NCI-H510A (cell line): ENCODE measurements at places on chromosomes 2 and 18.

DNA sequence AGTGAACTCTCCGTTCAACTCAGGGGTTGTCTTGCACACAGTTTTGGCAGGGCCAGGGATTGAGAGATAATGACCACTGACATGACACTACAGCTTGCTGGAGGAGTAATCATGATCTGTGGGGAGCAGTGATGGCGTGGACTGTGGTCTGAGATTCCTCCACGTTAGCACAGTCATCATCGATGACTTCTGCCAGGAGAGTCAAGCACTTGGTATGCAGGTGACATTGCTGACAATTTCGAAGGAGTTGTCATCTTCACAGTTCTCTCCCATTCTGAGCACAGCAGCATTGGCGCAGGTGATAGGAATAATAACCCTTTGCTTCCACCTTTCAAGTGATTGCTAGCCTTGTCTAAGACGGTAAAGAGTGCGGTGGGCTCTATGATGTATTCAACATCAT lies 79.8 kb downstream of the SGPP2 start:
- DNase-seq: no peak

DNA sequence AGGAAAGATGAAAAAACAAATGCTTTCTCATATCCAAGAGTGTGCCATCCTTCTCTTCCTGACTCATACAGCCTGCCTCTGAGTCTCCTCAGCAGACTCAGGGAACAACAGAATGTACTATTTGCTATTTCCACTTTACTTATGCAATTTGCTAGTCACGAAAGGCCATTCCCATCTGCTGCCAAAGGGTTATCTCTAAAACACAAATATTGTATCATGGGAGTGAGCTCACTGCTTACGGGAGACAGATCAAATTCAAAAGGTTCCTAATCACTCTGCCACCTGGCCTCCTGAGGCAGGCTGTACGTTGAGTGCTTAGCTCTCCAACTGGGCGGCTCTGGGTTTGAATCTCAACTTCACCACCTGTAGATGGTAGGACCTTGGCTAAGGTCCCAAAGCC lies 92.0 kb downstream of the GAREM1 start:
- peak; percentile 13 for DNase-seq

DNA sequence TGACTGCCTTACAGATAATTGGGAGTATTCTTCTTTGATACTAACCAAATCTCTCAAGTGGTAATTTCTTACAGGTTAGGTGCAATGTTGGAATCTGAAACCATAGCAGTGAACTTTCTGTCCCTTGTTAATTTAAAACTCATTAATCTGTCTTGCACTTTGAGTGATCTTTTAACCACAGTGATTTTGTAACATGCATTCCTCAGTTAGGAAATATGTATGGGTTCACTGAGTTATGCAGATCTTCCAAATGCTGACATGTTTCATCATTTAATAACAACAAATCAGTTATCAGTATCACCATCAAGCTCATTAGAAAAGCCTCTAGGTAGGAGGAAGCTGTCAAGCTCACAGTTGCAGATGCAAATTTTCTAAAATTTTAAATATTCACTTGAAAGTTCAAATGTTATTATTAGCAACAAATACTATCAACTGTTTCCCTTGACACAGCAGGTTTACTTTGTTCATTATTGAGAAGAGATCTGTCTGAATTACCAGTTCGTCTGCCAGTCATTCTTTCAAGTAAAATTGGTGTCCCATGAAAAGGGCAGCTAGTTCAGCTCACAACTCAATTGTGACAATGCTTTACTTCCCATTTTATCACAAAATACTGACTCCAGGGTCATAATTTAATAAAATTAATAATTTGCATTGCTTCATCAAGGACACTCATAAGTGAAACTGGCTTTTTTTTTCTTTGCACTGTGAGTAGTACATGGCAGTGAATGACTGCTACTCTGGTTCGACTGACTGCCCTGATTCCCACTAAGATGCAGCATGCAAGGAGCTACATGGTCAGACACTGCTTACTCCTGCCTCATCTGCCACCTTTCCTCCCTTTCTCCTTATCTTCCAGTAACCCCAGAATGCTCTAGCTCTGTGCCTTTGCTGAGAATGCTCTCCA lies 31.6 kb downstream of the SUCLG1 start:
- no peak for DNase-seq

- DNase-seq: no peak
Observed at GRCh38 chr18:46756025-46756558, 761 bp downstream of the ST8SIA5 start.

GRCh38 chr2:70967189-70967588 lies 11.2 kb upstream of the ANKRD53 start:
- no peak for DNase-seq

- no peak for DNase-seq
Observed at GRCh38 chr2:183264890-183265535, 140.8 kb downstream of the NUP35 start.

DNA sequence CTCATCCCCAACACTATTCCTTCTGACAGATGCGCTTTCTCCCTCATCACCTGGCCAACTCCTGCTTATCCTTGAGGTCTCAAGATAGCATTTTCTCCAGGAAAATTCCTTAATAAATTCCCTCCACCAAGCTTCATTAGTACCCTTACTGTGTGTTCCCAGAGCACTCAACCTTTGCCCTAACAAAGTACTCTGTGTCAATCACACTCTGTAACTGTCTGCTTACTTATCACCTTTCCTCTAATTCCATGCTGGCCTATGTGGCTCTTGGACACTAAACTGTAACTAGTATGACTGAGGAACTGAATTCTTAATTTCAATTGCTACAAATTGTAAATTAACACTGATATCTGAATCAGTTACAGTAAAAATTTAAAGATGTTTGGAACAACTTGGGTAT lies 17.9 kb upstream of the NEUROD1 start:
- no peak for DNase-seq

DNA sequence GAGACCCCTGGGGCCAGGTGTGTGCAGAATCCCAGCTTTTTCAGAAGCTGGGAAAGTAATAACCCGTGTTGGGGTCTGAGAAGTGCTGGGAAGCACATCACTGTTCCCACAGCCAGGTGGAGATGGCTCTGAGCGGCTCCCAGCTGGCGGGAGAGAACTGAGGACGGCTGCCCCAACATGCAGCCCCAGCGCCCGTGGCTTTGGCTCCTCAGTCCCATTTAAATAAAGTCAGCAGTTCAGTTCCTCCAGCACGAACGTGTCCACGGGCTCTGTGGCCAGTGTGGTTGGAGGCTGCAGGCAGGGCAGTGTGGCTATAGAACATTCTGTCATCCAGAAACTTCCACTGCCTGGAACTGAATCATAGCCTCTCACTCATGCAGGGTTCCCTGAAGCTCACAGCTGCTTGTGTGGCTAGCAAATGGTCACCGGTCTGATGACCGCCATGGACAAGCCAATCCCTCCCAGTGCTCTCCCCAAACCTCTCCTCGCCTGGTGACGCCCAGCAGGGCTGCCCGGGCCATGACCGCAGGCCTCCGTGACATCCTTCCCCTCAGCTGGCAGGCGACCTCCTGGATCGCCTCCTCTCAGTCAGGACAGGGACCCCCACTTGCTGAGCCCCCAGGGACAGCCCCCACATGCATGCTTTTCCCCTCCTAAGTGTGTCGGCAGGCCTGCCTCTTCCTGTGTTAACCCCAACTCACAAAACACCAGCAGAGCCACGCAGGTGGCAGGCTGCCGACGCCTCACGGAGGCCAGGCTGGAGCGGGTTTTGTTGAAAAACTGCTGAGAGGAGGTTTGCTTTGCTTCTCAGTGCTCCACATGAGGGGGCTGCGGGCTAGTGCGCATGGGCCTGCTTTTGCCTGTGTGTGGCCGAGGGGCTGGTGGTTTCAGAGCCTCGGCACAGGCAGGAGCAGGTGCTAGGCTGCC lies 1.3 kb downstream of the RTP5 start:
- no peak for DNase-seq

DNA sequence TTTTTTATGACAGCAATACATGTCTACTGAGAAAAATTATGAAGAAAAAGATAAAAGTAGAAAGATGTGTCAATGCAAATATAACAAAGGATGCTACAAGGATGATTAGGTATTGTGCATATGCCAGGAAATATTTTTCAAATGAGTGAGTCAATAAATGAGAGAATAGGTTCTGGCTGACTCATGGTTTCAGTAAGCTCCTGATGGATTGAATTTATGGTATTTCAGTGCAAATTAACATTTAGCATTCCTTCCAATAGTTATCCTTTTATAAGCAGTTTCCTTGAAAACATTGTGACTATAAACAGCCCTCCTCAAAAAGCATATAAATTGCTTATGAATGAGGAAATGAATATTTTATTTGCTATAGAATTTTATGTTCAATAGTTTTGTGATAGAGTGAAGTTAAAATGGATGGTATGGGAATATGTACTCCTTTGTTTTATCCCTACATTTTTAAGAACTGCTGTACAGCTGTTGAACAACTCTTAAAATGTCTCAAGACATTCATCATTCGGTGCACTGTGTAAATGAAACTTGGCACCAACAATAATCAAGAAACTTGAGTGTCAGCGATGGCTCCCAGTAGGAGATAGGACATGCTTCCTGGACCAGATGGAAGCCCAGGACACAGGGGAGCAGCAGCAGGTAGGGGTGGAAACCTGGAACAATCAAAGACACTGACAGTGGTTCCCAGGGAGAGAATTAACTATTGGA lies 144.7 kb downstream of the PMAIP1 start:
- DNase-seq: no peak

DNA sequence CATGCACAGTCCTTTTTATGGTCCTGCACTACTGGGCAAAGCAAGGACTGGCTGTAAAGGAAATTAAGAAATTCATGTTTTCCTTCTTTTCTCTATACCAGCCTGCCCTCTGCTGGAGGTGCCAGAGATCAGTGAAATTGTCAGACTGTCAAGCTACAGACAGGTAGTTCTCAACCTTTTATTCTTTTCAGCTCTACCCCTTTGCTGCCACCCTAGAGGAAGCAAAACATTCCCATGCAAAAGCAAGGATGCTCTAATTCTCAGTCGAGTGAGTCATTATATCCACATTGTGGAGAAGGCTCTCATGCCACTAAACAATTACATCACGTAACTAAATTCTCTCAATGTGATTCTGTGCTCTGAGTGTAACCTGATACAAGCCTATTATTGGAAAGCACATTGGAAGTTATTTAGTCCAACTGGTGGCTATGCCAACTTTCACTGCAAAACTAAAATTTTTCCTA lies 25.0 kb upstream of the RAPGEF4 start:
- DNase-seq: peak; percentile 70
